Caki2 (cell line): ENCODE measurements at places on chromosomes 6 and 20.

DNA sequence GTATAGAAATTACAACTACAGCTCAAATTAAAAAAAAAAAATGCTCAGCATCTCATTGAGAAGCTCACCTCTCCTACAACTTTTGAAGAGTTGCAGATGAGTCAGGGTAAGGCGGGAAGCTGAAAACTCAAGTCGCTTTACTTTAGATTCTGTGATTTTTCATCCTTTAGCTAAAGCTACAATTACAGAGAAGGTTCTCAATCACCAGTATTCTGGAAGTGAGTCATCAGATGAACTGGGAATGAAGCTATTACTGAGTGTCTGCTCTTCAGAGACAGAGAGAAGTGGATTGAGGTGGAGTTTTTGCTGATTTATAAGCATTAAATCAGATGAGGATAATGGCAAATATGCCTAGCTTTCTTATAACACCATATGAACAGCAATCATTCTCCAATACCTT lies 91.9 kb downstream of the TFAP2A start:
- no peak for DNase-seq

- no peak for DNase-seq
Measured at GRCh38 chr6:134351615-134352474, 33.9 kb upstream of the SGK1 start.

DNA sequence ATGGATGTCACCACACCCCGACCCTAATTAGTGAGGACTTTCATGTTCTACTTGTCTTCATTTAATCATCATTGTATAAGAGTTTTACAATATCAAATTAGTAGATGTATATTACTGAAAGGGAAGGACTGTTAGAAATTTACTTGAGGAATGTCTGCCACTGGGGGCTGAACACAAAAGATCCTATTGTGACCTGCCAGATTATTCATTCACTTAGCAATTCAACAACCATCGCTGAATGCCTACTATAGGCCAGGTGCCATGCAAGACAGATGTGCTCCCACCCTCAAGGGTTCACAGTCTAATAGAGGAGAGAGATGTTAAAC lies 8.0 kb upstream of the RBCK1 start:
- no peak for DNase-seq

DNA sequence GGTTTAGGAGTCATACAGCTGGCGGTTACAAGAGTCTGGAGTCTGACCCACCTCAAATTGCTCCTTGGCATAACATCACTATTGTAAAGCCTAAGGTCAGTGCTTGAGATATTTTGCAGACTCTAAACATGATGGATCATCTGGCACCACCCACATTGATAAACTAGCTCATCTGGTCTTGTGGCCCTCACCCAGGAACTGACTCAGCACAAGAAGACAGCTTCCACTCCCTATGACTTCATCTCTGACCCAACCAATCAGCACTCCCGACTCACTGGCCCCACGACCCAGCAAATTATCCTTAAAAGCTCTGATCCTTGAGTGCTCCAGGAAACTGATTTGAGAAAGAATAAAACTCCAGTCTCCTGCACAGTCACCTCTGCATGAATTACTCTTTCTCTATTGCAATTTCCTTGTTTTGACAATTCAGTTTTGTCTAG lies 115.9 kb downstream of the CD24 start:
- DNase-seq = peak; percentile 97

DNA sequence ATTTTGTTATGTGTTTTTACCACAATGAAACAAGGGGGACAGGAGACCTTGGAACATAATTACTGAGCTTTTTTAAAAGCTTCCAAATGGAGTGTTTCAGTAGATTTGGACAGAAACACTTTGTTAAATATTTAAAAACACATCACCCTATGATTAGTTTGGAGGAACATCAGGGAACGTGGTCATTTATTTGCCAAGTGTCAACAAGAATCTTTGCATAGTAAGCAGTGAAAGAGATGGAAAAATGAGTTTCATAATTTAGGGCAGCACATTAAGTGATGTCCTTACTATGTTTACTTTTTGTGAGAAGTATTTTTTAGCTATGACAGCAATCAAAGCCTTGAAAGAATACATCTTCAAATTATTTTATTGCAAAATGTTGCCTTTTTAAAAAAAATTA lies 82.6 kb downstream of the PROKR2 start:
- no peak for DNase-seq

DNA sequence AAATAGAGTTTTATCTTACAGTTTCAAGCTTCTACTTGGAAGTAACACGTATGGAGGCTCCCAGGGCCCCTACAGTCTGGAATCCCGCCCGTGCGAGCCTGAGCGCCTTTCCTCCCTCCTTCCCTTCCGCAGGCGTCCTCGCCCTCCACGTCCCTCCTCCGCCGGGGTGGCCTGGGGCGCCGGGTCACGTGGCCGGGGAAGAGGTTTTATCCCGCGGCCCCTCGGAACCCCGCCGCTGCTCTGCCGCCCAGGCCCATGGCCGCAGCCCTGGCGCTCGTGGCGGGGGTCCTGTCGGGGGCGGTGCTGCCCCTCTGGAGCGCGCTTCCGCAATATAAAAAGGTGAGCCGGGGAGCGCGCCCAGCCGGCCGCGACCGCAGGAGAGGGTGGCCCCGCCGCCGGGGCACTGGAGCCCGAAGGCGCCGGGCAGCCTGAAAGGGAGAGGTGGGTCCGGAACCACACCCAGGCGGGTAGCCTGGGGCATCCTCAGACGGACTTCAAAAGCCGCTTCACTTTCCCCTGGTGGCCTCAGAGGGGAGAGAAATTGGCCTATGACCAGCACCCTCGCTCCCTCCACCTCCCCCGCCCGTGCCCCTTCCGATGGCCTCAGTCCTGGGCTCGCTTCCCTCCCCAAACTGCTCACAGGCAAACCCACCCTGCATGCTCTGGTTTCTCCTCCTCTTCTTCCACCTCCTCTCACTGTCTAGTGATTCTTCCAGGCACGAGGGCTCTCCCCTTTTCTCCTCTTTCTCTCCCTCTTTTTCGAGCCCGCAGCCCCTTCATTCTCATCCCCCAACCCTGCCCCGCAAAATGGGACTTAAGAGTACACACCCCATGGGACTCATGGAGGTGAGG lies at the start of gene CLPSL2:
TSS of gene CLPSL2 (plus strand) at position 235 of the 852 bp plus-strand sequence. CDS start at position 256, 21 bp downstream.
- peak; percentile 55 for DNase-seq
